Small intestine (tissue), 16 donors: ENCODE measurements at places on chromosomes 7 and 10. TPM values are rescaled to one million over a fixed set of nuclear protein-coding genes. Genes with fewer than 3 reads are reported as not detected.
A peak's percentile ranks its signal among the peaks of the same experiment; 100 is the strongest.

GRCh38 chr7:119596651-119597050 is 676.3 kb upstream of the KCND2 start:
- no peak for DNase-seq

GRCh38 chr7:26918241-26918640 is 53.9 kb upstream of the SKAP2 start:
- no peak for DNase-seq

GRCh38 chr10:11189582-11190376 is 172.1 kb downstream of the CELF2 start:
- no peak for DNase-seq

DNA sequence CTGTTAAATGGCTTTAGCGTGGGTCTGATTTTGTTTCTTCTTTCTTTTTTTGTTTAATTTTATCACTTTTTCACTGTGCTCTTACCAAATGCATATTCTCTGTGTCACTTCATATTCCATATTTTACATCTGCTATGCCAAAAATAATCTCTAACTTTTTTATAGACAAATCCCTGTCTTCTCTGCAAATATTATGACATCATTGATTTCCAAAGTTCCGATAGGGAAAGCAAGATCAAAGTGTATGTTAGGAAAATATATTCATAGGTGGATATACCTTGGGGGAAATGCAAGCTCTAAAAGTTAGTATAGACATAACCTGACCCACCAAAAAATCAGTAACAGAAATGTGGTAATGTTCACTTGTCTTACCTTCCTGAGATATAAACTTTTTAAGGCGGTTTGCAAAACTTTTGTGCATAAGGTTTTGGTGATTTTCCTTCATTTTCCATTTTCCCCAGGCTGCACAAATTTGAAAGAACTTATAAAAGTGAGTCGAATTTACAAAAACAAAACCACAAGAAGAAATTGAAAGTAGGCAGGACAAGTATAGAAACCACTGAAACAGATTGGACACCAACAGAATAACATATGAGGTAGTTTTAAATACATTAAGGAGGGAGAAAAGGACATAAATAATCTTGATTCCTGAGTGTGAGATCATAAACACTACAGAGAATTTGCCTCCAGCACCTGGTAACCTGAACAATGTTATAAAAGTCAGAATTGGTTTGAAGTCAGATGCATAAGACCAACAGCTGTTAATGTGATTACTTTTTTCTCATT is 63.1 kb upstream of the TFEC start:
- DNase-seq, result no peak

Gene CXCL12
- polyA plus RNA-seq, result 32.4 TPM

GRCh38 chr7:114622221-114622620 is 207.6 kb downstream of the FOXP2 start:
- DNase-seq, result no peak

Gene LYZL1
- polyA plus RNA-seq, result not detected

Gene CCT6A
- 237 TPM for polyA plus RNA-seq

- DNase-seq, result no peak
Measured at GRCh38 chr7:14368285-14368684, 378.8 kb upstream of the ETV1 start.

DNA sequence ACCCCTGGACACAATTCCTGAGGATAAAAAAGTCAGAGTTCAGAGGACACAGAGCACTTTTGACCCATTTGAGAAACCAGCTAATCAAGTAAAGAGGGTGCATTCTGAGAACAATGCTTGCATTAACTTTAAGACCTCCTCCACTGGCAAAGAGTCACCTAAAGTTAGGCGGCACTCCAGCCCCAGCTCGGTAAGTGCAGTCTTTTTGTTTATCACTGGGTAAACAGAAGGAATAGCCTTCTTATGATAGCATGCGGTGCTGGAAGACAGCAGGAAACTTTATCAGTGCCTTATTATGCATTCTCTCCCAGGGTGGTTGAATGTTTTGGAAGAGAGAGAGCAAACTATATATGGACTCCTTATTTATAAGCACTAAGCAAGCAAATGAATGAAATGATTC is 130.5 kb downstream of the CDK14 start:
- DNase-seq, result peak; percentile 34

DNA sequence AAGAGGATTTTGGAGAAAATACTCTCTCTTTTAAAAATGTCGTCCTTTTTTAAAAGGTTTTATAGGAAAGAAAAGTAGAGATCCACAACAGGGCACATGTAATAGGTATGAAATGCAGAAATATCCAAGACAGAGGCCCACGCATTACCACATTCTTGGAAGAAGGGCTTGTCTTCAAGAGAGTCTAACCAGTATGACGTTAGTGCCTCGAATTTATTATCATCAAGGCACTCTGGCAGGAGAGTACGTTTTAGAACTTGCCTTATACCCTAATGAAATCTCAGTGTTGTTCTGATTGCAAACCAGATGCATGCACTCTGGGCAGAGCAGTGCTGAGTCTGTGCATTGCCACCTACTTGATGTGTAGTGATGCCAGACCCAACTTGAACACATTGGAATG is 342.6 kb upstream of the NFE2L3 start:
- DNase-seq, result no peak

DNA sequence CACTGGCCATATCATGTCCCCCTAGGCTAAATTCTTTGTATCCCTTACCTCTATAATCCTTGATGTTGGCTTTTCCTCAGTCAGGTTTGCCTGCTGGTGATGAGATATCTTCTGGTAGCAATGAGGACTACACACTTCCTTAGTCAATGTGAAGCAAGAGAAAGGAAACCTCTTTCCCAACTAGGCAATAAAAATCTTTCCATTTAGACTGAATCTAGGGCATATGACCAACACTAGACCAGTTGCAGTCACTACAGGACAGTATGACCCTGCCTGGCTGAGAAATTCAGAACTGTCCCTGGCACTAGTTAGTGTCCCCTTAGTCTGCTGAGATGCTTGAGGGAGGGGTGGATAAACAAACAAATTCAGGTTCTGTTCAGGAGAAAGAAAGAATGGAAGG is 142.6 kb downstream of the RNLS start:
- no peak for DNase-seq

- no peak for DNase-seq
Measured at GRCh38 chr10:75070476-75070875, 41.0 kb upstream of the SAMD8 start.

Gene AGMO
- polyA plus RNA-seq, result 2.6 TPM

DNA sequence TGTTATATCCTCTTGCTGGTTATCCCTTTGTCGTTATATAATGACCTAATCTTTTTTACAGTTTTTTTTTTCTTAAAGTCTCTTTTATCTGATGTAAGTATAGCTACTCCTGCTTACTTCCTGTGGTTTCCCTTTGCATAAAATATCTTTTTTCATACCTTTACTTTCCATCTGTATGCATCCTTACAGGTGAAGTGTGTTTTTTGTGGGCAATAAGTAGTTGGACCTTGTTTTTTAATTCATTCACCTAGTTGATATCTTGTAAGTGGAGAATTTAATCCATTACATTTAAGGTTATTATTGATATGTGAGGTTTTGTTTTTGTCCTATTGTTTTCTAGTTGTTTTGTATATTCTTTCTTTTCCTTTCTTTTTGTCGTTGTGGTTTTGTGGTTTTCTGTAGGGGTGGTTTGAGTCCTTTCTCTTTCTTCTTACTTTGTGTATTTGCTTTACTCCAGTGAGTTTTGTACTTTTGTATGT is 168.6 kb downstream of the MLLT10 start:
- DNase-seq, result no peak

GRCh38 chr7:102459221-102459844 is 5.3 kb downstream of the ALKBH4 start:
- DNase-seq, result no peak

GRCh38 chr7:141475679-141476078 is 75.5 kb upstream of the AGK start:
- no peak for DNase-seq

DNA sequence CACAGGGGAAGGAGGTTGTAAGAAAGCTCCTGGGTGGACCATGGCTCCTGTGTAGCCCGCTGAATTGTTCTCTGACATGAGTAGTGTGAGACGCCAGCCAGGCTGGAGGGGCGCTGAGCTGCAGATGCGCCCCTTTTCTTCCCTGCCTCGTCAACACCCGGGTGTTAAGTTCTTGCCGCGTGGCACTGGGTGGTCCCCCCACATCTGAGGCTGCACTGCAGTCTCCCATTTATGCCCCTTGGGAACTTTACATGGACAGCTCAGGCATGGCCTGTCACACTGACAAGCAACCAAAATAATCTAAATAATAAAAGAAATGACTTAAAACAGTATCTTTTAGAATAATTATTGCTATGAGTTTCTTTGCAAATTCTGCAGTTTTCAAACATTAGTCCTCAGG is 34.6 kb upstream of the HSPA12A start:
- DNase-seq, result no peak

- DNase-seq, result no peak
Measured at GRCh38 chr7:100680576-100681271, 7.2 kb downstream of the GNB2 start.

Gene EN2
- not detected for polyA plus RNA-seq

DNA sequence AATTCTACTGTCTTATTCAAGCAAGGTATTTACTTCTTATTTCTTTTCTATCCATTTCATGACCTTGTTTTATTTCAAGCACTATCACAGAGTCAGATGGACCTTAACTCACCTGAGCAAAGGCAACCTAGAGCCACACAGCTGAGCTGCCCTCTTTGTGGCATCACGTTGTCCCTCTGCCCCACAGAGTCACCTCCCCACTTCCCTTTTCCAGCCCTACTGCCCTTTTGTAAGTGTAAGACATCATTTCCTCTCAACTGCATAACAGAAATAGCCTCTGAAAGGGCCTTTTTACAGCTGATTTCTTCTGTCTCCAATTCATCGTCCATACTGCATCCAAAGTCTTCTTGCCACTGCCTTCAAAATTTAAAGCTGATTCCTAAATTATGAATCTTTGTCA is 946.0 kb downstream of the NRG3 start:
- DNase-seq, result no peak

DNA sequence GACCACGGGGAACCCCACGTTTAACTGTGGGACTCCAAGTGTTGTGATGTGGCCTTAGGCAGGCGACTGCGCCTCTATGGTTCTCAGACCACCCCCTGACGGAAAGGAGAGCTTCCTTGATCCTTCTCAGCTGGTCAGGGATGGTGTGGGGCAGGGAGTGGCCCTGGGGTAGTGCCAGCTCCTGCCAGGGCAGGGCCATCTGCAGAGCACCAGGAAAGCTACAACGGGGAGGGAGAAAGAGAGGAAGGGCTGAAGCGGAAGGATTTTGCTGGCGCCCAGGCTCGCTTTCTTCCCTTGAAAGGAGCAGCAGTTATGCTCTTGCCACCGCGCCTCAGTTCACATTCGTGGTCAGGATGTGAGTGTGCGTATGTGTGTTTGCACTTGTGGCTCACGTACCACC is 74.9 kb upstream of the PCBD1 start:
- DNase-seq, result no peak

GRCh38 chr10:97584060-97584797 is at the start of gene HOGA1:
Gene HOGA1 (plus strand): TSS chr10:97584389. CDS start chr10:97584704, 315 bp downstream.
- DNase-seq, result peak; percentile 67

DNA sequence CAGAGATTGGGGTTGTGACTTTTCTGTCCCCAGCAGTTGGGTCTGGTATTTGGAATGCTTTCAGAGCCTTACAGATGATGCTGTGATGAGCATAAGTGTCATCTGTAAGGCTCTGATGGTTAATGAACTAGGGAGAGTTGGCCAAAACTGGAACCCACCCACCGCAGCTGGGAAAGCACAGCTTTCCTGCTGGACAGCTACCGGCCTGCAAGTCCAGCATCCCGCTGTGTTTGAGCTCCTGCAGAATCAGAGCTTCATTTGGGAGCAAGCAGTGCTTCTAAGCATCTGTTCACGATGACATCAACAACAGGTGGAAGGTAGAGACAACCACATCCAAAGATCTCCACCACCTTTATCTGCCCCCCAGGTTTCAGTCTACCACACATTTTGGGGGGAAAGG is 11.7 kb downstream of the UCN3 start:
- DNase-seq, result no peak

Gene NPFFR1
- not detected for polyA plus RNA-seq

Gene FAM180A
- polyA plus RNA-seq, result not detected

- DNase-seq, result no peak
Measured at GRCh38 chr10:133123746-133124356, 36.1 kb downstream of the ADGRA1 start.

Gene SLC18A3
- 0.07 TPM for polyA plus RNA-seq

DNA sequence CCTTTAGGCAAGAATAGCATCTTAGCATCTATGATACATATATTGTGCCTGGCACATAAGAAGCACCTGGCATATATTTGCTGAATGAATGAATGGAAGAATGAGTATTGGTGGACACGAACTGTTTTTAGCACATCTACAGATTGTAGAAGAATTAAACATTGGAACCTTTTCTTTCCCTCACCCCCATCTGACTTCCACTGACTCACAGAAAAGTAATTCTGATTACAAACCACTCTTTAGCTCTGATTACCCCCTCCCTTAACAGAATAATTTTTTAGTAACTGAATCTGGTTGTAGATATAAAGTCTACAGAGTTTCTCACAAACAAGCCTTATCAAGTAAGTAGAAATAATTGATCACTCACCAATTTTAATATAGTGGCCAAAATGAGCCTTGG is 31.9 kb downstream of the SLC26A4 start:
- no peak for DNase-seq

Gene CPA4
- 0.09 TPM for polyA plus RNA-seq

- no peak for DNase-seq
Measured at GRCh38 chr10:65751218-65751617, 1174.6 kb upstream of the LRRTM3 start.

Gene ARL5B
- polyA plus RNA-seq, result 37.7 TPM

DNA sequence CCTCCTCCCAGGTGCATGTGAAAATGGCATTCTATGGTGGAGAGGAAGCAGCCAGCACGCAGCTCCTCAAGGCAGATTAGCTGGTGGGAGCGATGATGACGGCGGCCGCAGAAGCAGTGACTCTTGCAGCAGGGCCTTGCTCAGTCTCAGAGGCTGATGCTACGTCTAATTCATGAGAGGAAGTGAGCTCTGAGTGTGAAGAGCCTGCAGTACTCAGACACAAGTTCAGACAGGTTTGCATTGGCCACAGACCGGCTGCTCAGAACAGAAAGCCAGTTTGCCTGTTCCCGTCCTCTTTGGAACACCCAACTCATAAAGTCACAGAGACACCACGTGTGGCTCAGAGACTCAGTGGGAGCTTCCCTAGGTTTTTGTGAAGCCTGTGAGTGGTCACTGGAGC is 136.5 kb downstream of the ADARB2 start:
- DNase-seq, result no peak

DNA sequence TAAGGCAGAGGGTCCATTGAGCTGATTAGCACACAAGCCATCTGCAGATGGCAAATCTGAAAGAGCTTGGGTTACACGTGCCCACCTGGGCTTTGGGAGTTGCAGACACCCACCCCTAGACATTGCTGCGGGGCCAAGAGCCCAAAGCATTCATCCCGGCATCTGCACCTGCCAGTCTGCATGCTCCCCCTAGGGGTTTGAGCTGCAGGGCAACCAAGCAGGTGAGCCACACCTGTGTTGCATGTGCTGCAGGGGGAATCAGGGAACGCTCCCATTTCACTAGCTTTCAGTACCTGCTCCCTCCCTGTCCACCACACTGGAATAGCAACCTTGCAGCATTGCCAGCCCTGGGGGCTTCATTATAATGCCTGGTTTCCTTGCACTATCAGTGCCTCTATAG is 21.1 kb downstream of the C7orf33 start:
- DNase-seq, result no peak

- no peak for DNase-seq
Measured at GRCh38 chr7:83494683-83495082, 154.3 kb downstream of the SEMA3E start.
